ENCODE measurements at places on chromosomes 2 and 18.

DNA sequence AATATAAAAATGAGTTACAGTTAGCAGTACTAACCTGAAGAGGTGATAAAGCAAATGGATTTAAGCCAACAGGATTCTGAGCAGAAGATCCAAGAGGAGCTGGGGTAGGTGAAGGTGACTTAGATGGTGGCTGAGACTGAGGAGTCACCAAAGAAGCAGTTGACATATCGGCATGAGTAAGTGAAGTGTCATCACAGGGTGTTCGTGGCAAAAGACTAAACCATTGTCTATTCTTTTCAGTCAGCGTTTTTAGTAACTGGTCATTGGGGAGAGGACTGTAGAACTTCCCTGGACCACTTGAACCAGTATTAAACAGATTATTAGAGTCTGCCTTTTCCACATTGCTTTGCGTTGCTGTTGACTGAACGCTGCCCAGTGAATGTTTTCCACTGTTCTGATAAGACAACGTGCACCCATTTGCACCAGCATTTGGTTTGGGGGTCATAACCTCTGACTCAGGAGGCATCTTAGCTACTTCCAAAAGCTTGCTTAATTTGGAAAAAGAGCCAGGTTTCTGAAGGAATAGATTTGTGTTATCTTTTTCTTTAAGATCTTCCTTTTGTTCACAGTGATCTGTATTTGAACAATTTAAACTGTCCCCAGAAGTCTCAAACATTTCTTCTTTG lies 63.3 kb upstream of the WDSUB1 start:
- no peak for DNase-seq

DNA sequence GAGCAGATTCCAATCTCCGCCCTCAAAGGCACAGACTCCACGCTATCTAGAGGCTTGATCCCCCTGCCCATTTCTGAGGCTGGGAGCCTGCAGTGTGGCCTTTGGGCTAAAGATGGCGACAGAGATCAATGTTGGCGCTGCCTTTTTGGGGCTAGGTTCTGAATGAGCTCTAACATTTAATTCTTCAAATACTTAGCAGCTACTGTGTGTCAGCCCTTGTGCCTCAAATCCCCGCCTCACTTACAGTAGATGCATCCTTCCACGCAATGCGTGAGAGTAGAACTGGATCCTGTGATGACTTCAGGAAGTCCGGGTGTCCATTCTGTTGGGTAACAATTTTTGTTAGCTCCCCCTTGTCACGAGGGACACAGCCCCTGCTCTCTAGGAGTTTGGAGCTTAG lies 12.4 kb downstream of the IL1F10 start:
- DNase-seq: peak; percentile 39

GRCh38 chr18:41809652-41810051 lies 145.4 kb upstream of the PIK3C3 start:
- no peak for DNase-seq

DNA sequence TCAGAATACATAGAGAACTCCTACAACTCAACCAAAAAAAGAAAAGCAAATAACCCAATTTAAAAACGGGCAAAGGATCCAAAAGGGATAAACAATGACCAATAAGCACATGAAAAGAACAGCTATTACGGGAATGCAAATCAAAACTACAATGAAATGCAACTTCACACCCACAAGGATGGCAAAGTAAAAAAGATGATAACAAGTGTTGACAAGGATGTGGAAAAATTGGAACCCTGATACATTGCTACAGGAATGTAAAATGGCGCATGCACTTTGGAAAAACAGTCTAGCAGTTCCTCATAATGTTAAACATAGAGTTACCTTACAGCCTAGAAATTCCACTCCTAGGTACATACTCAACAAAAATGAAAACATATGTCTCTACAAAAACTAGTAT lies 4.7 kb downstream of the EXOC6B start:
- no peak for DNase-seq

DNA sequence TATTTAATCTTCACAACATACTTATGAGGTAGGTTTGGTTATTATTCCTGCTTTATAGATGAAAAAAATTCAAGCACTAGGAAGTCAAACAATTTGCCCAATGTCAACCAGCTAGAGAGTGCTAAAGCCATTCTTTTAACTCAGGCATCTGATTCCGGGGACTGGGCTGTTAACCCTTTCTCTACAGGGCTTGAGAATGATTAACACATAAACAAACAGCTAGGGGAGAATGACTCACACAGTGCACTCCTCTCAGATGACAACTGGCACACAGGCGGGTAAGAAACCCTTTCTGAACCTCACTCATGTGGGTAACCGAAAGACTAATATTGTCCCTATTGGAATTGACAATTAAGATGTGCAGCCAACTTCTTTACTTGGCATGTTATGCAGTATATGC lies 86.3 kb upstream of the FSHR start:
- DNase-seq: no peak

- no peak for DNase-seq
These were observed 38.4 kb downstream of the LBH start for GRCh38 chr2:30269771-30270145.

DNA sequence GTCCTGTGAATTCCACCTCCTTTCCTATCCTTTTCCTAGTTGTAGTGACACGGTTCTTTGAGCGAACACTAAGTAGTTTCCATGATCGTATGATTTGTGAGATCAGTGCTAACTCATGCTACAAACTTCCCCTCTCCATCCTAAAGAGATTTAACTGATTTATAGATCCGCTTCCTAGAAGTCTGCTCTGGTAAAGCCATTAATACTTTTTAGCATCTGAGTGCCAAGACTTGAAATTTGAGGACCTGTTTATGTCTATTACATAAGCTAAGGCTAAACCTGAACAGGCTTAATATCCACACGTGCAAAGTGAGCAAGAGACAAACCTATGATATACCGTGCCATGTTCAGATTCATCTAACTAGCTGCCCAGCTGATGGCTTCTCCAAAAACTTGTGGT lies 14.9 kb downstream of the PROKR1 start:
- DNase-seq: no peak

DNA sequence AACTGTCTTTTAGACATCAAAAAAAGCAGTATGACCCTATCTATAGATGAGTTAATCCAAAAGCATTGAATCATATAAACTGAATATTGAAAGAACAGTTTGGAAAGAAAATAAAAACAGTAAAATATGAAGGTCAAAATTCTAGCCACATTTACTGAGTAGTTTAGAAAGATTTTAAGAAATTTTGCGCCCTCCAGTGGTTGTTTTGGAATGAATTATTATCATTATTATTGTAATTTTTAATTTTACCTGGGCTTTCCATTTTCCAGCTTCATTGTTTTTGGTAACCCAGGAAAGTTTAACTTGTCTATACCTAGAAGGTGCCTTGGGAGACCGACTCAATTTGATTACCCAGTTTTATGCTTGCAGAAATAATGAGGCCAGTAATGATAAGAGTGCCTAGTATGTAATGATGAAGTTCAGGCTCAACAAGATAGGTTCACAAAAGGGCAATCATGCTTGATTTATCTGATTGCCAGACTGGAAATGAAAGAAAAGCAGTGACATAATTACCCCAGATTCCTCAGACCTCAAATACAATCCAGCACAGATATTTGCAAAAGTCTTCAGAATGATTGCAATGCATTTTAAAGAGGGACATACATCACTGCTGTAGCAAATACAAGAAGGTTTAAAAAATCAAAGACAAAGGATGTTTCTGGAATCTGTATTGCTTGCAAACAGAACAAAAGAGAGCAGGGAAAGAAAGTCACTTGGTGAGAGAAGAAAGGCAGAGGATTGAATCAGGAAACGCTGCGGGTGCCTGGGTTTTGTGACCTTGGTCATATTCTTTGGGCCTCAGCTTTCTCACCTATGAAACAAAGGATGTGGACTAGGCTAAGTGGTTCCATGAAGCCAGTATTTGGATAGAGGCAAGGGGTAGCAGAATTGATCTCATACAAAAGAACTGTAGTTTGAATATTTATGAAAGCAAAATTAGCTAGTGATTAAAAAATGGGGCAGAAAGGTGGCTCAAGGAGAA lies 153.8 kb downstream of the MAP2 start:
- DNase-seq: peak; percentile 45

GRCh38 chr18:3451183-3451988 lies 1.4 kb downstream of the TGIF1 start:
- DNase-seq: peak; percentile 85

DNA sequence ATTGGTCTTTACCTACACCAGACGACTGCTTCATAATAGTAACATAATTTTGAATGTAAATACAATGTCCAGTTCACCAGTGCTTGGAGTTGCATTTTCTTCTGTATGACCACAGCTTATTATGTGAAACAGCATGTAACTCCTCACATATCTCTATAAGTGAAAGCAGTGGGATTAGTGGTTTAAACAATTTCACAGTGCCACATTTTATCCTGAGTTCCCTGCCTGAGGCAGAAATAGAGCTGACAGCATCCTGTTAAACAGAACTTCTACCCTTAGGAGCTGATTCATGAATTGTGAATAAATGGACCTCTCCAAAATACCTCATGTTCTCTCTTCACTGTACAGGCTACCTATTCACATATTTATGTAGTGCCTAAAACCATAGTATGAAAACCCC lies 542.3 kb upstream of the VWC2L start:
- DNase-seq: no peak

DNA sequence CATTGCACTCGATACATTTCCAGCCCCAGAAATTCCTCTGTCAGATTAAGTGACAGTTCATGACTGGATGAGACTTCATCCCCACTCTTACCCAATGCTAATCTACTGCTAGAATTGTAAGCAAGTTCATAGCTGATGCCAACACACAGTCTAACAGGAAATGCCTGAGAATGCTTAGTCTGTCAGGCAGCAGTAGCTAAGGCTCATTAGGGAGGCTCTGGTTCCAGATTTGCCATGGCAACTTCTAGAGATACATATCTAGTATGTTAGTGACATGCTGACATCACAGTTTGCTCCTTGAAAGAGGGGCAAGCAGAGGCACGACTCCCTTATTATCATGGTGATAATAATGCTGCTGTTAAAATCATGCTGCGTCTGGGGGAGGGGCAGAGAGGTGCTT lies 198.4 kb downstream of the RBM43 start:
- no peak for DNase-seq

- no peak for DNase-seq
These were observed 1036.5 kb upstream of the FANCL start for GRCh38 chr2:59277671-59278070.

GRCh38 chr2:40512256-40512655 lies 60.4 kb upstream of the SLC8A1 start:
- no peak for DNase-seq
